ENCODE measurements at places on chromosomes 2 and 18.

- no peak for DNase-seq
Measured at GRCh38 chr2:167103028-167103756, 214.9 kb downstream of the XIRP2 start.

- no peak for DNase-seq
Measured at GRCh38 chr2:172109988-172110811, 7.5 kb upstream of the DLX2 start.

DNA sequence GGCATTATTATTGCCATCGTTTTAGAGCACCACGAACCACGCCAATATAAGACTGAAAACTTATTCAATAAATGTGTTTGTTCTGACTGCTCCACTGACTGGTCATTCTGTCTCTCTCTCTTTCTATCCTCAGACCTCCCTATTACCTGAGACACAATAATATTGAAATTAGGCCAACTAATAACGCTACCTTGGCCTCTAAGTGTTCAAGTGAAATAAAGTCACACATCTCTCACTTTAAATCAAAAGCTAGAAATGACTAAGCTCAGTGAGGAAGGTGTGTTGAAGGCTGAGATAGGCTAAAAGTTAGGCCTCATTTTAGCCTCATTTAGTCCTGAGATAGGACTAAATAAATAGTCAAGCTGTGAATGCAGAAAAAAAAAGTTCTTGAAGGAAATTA is 38.8 kb downstream of the G6PC2 start:
- no peak for DNase-seq

DNA sequence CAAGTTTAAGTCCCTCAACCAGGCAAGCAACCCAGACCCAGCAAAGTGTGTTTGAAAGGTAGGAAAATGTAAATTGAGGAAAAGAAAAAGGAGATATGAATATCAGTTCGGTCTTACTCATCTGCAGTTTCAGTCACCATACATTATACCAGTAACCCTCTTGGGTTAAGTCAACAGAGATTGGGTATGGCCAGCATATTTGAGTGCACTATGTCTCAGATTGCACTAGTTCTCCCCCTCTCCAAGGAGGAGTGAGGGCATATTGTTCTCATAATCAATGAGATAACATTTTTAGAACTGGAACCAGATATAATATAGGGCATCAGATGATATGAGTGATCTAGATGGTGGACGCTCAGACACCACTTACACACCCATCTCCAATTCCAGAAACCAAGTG is 141.5 kb downstream of the COPS8 start:
- no peak for DNase-seq

DNA sequence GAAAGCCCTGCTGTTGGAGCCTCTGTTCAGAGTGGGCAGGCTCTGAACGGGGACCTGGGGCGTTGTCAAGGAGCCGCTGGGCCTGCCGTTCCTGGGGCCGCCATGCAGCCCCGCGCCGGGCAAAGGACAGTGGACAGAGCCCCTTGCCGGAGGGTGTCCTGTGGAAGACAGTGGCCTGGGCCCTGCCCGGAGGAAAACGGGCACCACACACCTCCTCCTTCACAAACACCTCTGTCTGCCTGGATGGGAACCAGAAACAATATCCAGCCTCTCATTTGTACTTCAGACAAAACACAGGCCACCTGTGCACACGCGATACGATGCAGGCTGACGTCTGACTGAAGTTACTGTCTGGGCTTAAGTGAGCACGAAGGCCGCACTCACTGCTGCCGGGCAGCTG is 233.7 kb downstream of the TWIST2 start:
- DNase-seq, result no peak

- no peak for DNase-seq
Measured at GRCh38 chr2:44817256-44817655, 124.2 kb upstream of the SIX3 start.

- peak; percentile 56 for DNase-seq
Measured at GRCh38 chr2:233414777-233415570, 60.7 kb downstream of the DGKD start.

- no peak for DNase-seq
Measured at GRCh38 chr18:49344096-49344495, 116.3 kb downstream of the DYM start.

- peak; percentile 36 for DNase-seq
Measured at GRCh38 chr2:231640641-231641111, 48.0 kb downstream of the TEX44 start.

DNA sequence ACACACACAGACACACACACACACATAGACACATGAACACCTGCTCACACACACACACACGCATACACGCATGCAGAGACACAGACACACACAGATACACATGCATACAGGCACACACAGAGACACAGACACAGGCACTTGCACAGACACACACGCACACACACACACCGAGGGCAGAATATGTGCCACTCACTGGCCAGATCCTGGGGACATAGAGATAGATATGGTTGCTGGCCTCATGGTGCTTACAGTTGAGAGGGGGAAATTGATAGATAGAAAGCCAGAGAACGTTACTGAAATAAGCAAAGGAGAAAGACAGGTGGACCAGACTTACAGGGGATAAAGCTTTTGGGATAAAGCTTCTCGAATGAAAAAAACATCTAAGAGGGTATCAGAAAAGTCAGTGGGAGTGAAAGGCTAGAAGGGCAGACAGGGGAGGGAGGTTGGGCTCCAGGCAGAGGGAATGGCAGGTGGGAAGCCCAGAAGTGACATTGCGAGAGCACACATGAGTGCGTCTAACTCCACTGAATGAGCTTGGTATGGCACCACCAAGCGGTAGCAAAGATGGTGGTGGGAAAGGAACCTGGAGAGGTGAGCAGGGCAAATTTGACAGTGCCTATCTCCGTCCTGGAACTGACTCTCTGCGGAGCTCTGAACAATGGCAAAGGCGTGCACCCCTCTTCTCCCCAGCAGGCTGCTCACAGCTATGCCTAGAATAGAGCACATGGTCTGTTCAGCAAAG is 390.1 kb upstream of the TRIB2 start:
- no peak for DNase-seq

GRCh38 chr2:197191940-197192322 is 118.6 kb downstream of the ANKRD44 start:
- DNase-seq, result no peak

DNA sequence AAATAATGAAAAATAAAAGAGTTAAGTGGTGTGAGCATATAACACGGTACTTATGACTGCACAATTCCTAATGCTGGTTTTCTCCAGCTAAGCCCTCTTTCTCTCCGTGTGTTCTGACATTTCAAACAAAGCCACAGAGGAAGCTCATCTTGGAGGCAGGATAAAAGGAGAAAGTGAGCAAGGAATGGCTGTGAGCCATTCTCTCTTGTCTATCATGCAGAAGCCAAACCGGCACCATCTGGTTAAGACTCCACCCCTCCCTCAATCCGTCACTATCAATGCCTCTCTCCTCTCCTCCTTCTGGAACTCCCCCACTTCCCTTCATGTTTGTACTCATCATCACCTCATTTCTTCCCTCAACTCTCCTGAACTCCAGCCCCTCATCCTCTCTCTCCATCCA is 210.4 kb downstream of the TMEM163 start:
- no peak for DNase-seq

DNA sequence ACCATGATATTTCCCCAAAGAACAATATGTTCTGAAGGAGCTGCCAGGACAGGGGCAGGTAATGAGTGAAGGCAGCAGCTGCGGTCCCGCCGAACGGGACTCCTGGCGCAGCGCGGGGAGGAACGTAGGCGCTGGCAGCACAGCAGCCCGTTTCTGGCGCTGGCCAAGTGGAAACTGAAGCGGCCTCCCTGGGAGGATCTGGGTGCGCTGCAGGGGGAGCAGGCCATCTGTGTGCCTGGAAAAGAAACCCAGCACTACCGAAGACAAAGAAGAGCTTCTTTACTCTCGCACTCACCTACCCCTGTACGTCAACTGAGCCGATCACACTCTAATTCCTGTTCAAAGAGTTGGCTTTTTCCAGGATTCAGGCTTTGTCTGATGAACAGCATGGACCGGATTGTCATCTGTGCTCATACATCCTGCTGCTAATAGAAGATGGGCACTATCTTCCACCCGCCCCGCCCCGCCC is 11.8 kb downstream of the G6PC2 start:
- peak; percentile 8 for DNase-seq

DNA sequence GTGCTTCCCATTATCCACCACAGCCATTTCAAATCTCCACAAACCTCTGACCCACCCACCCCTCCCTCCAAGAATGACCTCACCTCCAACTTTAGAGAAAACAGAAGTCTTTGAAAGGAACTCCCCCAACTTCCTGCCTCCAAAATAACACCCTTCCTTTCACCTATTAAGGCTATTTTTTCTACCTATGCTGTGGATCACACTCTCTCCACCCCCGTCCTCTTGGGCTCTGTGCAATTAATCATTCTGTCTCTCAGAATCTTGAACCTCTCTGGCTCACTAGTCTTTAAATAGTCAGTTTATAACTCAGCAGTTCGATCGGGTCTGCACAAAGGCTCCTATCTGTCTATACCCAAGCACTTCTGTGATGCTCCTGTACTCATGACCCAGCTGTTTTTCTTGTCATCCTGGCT is 37.3 kb upstream of the XPO1 start:
- no peak for DNase-seq

GRCh38 chr2:144234542-144234871 is 285.4 kb downstream of the ZEB2 start:
- no peak for DNase-seq

GRCh38 chr2:159961451-159961850 is 101.0 kb downstream of the PLA2R1 start:
- no peak for DNase-seq

- DNase-seq, result peak; percentile 45
Measured at GRCh38 chr2:67130531-67131256, 266.4 kb upstream of the ETAA1 start.

DNA sequence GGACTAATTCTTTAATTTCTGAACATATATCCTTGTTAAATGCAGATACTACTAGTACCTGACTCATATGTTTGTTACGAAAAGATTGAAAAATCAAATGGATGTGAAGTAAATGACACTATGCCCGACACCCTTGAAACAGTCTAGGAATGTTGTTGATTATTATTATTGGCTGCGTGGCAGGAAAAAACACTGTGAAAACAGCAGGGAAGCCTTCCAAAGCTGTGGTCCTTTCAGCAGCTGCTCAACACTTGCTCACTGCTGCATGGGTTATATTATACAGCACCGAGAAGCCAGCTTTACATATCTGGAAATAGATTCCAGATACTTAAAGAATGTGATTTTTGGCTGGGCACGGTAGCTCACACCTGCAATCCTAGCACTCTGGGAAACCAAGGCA is 26.5 kb downstream of the CRYGD start:
- DNase-seq, result peak; percentile 55

GRCh38 chr2:26584191-26584590 is 57.0 kb downstream of the CIB4 start:
- no peak for DNase-seq

DNA sequence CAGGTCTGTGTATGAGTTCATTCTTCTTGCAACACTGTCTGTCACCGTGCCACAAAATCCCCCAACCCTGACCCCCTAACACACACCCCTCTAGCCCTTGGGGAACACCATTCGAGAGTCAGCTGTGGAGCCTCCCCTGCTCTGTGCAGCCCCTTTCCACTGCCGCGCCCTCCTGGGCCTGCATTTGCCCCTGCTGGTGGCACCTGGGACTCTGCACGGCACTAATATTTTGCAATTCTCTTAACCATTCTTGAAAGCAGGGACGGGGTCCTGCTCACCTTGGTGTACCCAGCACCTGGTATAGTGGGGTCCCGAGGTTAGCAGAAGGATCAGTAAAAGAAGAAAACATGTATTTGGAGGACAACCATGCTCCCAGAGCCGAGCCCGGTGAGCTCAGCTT is 124.0 kb downstream of the HDAC4 start:
- no peak for DNase-seq

DNA sequence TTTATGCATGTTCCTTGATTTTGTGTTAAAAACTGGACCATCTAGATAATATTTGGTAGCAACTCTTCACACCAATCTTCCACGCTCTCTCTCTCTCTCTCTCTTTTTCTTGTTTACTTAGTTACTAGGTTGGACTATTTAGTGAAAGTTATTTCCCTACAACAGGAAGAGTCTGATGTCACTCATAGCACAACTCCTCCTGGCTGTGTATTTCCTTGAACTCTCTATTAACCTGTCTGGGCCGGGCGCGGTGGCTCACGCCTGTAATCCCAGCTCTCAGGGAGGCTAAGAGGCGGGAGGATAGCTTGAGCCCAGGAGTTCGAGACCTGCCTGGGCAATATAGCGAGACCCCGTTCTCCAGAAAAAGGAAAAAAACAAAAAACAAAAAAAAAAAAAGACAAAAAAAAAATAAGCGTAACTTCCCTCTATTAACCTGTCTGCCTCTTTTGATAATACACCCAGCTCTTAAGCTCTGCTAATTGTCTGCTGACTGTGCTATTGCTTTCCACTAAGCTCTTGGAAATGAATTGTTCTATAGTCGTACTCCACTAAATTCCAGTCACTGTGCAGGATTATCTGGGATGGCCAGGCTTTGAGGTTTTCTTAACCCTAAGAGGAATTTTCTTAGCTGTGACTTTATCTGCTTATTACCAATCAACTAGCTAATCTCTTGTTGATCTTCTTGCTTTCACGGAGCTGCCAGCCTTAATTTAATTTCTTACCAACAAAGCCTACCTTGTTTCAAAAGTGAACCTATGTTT is 18.1 kb upstream of the CDH19 start:
- DNase-seq, result no peak

All from fibroblast of skin of back (primary cell).